Occipital lobe (tissue), 3 donors: ENCODE measurements at places on chromosomes 16 and 17.

DNA sequence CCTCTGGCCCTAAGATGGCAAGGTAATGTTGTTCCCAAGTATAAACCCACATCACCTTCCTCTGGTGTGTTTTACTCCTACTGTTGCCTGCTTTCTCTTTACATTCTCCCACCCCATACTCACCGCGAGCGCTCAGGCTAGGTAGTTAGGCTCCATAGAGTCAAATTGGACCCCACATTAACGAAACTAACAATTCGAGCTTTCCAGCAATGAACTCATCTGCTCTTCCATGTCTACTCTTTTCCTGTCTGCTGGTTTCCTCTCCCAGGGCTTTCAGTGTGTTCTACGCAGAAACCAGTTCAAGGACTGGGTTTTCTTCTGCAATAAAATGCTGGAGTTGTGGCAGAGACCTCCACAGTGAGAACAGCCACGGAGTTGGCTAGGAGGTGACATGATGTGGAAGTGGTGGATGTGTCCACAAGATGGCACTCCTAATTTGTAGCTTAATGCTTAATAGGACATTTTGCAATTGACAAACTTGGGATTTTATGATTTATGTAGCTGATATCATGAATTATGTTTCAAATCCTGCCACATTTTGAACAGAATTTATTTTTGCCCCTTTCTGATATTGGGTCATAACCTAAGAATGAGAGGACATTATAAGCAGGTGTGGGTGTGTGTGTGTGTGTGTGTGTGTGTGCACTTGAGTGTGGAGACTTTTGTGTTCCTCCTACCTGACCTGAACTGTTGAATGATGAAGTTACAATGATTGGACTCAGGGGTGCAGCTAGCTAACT lies 2.2 kb upstream of the UQCRC2 start:
- no peak for DNase-seq

DNA sequence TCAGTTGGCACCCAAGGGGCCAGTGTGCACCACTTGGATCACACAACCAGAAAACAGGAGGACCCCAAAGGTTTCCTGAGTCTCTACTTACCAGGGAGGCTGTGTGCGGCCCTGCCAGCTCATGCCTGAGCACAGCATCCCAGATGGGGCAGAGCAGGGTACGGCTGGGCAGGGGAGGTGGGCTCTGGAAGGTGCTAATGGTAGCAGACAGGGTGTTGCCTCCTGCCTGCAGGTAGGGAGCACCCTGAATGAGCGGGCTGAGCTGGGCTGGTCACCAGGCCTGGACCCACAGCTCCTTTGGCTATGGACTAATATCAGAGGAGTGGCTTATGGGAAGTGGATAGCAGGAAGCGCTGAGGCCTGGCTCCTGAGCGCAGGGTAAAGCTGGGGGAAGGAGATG lies 14.6 kb downstream of the RECQL5 start:
- DNase-seq = no peak

DNA sequence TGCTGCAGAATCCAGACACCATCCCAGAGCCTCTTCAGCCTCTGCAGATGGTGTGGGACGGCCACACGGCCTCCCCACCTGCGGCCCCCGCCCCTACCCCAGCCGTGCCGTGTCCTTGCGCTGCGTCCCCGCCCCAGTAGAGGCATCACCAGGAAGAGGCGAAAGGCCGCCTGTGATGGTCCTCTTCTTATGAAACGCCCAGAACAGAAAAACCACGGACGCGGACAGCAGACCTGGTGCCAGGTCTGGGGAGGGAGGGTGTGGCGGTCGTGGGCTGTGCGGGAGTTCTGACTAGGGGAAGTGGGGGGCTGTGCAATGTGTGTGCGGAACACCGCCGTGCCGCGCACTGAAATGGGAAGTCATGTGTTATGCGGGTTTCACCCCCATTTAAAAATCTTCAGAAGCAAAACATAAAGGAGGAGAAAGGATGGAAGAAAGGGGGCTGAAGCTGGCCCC lies 25.5 kb downstream of the ACSF3 start:
- DNase-seq = no peak

- DNase-seq = no peak
These were observed 32.6 kb downstream of the ERN1 start for GRCh38 chr17:64097196-64097936.

GRCh38 chr16:65123396-65124211 lies 1.7 kb upstream of the CDH11 start:
- DNase-seq = no peak

GRCh38 chr17:77316191-77316641 lies 175.4 kb downstream of the SEC14L1 start:
- no peak for DNase-seq

DNA sequence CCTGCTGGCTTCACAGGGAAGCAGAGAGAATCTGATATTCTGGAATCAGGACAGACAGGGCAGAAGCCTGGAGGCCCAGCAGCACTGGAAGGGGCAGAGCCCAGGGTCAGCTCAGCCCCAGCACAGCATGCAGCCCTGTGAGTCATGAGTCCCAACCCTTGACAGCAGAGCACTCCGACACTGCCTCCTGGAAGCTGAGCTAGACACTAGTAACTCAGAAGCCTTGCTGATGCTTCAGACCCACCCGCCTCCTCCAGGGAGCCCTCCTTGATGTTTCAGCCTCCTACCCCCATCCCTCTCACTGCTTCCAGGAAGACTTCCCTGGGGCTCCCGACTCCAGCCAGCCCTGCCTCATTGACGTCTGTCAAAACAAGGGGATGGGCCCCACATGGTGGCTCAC lies 6.9 kb downstream of the CAMKK1 start:
- no peak for DNase-seq

DNA sequence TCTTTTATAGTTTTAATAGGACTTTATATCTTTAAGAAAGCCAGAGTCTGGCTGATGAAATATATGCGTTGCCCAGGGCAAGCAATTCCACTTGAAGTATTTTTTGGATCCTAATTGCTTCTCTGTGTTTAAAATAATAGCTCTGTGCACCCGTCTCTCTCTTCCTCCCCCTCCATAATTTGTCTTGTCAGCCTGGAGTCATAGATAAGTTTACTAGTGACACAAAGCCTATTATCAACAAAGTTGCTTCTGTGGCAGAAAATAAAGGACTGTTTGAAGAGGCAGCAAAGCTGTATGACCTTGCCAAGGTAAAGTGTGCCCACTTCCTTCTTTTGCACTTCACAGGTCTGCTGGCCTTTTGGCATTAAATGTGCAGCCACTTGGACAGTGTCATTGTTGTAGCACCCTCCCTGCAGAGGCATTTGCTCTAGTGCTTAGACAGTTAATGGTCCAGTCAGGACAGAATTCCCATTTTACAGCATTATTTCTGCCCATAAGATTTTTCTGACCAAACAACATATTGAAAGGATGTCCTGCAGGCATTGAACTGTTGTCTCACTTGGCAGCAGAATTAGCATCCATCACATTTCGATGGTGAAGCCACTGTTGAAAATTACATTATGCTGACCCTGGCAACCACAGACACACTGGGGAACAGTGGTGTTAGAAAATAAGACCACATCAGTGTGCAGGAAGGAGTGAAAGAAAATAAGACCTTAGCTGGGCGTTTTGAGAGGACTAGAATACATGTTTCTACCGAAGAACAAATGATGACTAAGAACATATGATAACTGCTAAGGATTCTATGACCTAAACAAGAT lies 28.4 kb upstream of the SLC12A3 start:
- no peak for DNase-seq

- no peak for DNase-seq
These were observed 135.1 kb downstream of the PRKCA start for GRCh38 chr17:66437476-66438026.

DNA sequence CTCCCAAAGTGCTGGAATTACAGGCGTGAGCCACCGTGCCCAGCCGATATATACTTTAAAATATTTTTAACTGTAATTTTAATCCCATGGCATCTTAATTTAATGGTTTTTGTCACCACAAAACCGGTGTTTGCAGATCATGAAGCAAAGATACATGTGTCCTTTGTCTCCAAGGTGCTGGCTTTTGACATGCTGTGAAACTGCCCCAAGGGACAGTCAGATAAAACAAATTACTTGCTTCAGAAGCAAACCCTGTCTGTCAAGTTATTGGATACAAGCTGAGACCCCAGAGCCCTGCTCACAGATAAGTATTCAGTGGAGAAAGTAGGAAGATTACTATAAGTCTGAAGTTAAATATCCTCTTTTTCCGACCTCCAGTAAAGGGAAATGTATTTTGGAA lies 39.8 kb downstream of the ARL4D start:
- no peak for DNase-seq

GRCh38 chr17:78817123-78817522 lies 23.5 kb downstream of the USP36 start:
- no peak for DNase-seq

- no peak for DNase-seq
These were observed 1.6 kb downstream of the IRX3 start for GRCh38 chr16:54284931-54285413.

- DNase-seq = no peak
These were observed 21.4 kb downstream of the CHCT1 start for GRCh38 chr17:60443713-60444112.

DNA sequence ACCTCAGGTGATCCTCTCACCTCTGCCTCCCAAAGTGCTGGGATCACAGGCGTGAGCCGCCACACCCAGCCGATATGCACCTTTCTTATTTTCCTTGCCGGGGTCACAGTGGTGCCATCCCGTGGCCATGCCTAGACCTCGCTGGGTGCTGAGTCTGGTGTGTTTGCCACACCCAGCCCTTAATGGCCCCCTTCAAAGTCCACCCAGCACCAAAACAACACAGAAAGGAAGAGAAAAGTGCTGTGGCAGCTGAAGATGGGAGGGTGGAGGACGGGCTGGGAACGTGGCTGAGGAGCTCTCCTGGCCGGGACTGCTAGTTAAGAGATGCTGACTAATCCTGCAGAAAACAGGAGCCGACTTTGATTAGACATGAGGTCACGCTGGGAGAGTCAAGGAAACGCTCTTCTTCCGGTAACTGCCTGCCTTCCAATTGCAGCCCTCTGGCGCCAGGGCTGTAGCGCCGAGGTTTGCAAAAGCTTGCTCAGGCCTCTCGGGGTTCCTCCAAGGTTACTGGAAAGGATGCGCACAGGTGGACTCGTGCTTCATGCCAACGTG lies 10.9 kb downstream of the SLC43A2 start:
- DNase-seq = no peak

- peak; percentile 58 for DNase-seq
These were observed 15.0 kb upstream of the SCIMP start for GRCh38 chr17:5249615-5250014.

DNA sequence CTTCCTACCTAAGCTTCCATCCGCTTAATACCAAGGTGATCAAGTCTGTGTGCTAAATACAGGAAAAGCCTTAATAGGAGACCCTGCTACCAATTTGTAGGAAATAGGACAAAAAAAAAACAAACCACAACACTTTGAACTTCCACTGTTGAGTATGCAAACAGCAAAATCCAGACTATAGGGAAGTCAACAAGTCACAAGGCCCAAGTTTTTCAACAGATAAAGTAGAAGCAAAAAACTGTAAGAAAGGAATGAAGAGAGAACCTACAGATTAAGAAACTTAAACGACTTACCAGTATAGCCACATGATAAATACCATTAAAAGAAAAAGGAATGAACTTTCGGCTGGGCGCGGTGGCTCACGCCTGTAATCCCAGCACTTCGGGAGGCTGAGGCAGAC lies 7.4 kb downstream of the USP22 start:
- no peak for DNase-seq

DNA sequence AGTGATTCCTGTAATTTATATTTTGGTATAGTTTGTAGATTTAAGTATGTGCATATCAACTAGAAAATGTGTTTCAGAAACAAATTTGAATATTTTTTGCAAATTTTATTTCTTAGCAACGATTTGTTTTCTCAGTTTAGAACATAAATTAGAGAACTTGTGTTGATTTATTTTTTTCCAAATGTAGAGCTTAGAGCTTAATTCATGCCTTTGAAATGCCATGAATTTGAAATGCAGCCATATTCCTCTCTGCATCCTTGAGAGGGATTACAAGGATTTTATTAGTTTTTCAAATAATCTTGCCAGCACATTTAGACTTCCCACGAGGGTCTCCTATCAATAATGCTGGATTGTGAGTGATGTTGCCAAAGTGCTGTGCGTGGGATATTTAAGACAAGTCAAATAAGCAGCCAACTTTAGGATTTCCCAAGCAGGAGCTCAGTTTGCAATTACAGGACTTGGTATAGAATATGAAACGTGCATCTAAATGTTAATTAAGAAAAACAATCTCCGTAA lies 6.7 kb upstream of the SMPD3 start:
- DNase-seq = no peak

GRCh38 chr17:61139219-61139618 lies 260.4 kb upstream of the TBX2 start:
- no peak for DNase-seq

DNA sequence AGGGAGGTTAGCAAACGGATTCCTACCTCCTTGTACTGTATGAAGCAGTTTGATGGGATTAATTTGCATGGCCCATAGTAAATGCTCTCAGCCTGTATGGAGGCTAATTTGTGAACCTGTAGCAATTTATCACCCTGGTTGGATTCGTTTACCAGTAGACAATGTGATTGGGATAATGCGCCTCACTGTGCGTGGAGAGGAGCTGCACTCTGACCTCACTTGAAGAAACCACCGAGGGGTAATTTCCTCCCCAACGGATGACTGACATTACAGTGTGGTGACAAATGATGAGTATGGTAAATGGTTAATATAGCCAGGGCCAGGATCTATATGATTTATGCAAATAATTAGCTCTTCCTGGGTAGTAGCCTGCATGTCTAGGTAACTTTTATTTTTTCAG lies 479.1 kb upstream of the RBFOX1 start:
- DNase-seq = no peak

GRCh38 chr16:57167953-57168352 lies 17.9 kb downstream of the PSME3IP1 start:
- no peak for DNase-seq

DNA sequence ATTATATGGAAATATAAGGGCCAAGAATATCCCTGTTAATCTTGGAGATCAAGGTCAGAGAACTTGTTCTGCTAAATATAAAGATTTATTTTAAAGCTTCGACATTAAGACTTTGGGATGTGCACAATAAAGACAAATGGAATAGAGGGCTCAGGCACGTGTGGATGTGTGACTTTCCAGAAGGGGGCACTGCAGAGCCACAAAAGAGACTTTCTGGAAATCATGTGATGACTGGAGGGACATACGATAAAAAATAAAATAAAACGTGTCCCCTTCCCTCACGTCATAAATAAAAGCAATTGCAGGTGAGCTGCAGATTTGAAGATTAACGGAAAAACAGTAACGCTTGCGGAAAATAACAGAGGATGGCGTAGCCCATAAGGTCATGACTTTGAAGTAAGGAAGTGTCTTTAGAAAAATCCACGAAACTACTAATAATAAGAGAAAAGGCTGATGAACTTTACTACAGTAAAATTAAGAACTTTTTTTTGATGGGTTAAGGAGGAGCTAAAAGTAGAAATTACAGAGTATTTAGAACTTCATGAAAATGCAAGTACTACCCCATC lies 9.4 kb upstream of the ENGASE start:
- no peak for DNase-seq

GRCh38 chr16:2467528-2468232 lies 3.4 kb upstream of the NTN3 start:
- peak; percentile 52 for DNase-seq

GRCh38 chr16:6209355-6209930 lies 1111.8 kb upstream of the EEF2KMT start:
- DNase-seq = no peak

- no peak for DNase-seq
These were observed 46.1 kb downstream of the NXN start for GRCh38 chr17:933312-934073.
